Activated CD4-positive, alpha-beta T cell treated with anti-CD3 and anti-CD28 coated beads, Interleukin-2, amount 50 U/mL, for 48 hours (primary cell): ENCODE measurements at places on chromosomes 13 and 19.
A peak's percentile ranks its signal among the peaks of the same experiment; 100 is the strongest.

GRCh38 chr13:50713523-50714248, 129.8 kb downstream of the DLEU7 start:
- DNase-seq: peak; percentile 10

DNA sequence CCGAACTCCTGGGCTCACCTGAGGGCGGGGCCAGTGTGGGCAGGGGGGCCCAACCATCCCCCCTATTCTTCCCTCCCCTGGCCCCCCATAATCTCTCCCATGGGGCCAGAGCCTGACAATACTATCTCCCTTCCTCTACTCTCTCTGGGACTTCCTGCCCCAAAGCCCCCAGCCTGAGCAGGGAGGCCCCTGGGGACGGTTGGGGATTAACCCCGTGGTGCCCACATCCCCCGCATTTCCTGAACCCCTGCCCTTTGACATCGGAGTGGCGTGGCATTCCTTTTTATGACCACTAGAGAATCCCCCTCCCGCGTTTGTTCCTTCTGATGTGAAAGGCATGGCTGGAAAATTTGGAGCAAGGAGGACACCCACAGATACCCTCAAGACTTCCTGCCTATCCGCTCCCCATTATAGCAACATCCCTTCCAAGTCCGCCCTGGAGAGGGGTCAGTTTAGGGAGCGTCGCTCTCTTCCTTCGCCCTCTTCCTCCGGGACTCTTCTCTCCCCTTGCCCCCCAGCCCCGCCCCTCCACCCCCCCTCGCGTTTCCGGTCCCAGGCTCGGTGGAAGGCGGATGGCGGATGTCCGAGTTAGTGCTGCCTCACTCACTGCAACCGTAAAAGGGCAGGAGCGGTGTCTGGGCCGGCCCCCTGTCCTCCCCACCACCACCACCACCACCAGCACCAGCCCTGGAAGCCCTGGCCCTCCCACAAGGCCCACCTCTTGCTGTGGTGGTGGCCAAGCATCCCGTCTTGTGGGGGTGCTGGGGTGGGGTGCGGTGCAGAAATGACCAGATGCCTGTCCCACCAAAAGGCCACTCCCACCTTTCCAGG, 1.8 kb downstream of the VASP start:
- peak; percentile 64 for DNase-seq

- no peak for DNase-seq
These were observed 7.1 kb upstream of the PEAK3 start for GRCh38 chr19:2288818-2289713.

DNA sequence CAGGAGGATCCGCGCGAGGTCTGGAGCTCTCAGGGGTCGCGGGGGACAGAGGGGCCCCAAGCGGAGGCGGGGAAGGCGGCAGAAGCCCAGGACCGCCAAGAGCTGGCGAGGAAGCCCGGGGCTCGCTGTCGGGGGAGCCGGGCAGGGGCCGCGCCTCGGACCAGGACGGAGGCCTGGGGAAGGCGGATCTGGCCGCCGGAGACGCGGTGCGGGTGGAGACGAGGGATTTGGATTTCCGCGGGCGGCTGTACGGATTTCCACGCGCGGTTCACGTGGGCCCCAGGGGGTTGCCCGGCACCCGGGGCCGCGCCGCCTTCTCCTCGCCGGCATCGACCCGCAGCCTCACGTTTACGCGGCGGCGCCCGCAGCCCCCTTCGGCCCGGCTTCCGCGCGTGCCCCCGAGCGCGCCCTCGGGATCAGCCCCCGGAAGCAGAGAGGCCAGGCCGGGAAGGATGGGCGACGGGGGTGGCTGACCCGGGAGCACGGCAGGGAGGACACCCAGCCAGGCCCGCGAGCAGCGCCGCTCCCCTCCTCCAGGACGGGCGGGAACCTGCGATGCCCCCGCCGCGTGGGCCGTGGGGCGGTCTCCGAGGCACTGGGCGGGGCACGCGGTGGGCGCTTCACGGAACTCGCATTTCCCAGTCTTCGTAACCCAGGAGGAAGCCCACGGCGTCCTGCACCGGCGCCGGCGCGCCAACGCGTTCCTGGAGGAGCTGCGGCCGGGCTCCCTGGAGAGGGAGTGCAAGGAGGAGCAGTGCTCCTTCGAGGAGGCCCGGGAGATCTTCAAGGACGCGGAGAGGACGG, 4.7 kb downstream of the F7 start:
- peak; percentile 34 for DNase-seq
